Hypothalamus (tissue), 51 donors: ENCODE measurements at places on chromosomes 2 and 18.

DNA sequence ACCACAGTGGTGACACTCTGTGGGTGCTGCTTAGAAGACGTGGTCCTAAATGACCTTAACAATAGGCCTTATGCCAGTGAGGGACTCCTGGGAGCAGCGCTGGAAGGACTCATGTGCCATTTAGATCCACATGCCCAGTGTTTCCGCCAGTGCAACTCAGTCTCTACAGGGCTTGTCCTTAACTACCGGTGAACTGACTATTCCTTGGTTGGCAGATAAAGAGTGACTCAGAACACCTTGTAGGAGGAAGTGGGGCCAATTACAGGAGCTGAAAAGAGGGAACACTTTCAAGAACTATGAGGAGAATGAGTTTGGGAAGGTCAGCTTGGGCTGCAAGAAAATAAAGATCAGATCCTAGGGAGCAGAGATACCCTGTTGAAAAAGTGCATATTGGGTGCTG, 1.8 kb upstream of the CDK5R2 start:
- DNase-seq: no peak

- DNase-seq: no peak
Observed at GRCh38 chr18:37270038-37270665, 295.4 kb downstream of the CELF4 start.

DNA sequence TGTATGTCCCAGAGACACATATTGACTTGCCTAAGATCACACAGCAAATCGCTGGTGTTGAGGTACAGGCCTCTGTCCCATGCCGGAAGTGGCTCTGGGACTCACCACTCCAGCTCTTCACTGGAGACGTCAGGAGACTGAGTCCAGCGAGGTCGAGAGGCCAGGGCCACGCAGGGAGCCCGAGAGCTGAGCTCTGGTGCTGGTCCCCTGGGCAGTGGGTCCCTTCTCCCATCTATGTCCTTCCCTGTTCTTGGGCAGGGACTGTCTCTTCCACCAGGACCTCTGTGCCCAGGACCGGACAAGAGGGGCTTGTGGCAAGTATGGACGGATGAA, 62.4 kb upstream of the TWIST2 start:
- DNase-seq: no peak

GRCh38 chr2:153476816-153477635, 1.5 kb downstream of the RPRM start:
- DNase-seq: no peak

- DNase-seq: no peak
Observed at GRCh38 chr2:148430101-148430500, 214.4 kb upstream of the EPC2 start.

DNA sequence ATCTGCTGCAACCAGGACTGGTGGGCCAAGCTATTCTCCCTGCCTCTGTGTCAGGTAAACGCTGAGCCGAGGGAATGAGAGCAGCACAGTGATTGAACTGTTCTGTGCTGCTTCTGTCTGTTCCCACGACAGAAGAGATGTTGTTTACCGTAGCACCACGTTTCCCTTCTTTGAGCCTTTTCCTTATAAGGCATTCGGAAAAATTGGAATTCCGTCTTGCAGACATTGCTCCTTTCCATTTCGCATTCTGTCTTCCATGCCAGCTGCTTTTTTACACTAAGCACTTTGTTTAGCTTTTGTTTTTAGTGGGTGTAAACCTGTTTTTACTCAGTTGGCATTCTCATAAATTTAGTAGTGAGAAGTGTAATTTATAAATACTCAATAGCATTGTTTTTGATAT, 103.1 kb downstream of the ZNF236 start:
- no peak for DNase-seq

GRCh38 chr2:73112026-73112912, 479 bp downstream of the RAB11FIP5 start:
- no peak for DNase-seq

GRCh38 chr2:238863749-238864206, 15.9 kb downstream of the TWIST2 start:
- DNase-seq: no peak

- DNase-seq: no peak
Observed at GRCh38 chr2:47256416-47257087, 101.4 kb upstream of the STPG4 start.

DNA sequence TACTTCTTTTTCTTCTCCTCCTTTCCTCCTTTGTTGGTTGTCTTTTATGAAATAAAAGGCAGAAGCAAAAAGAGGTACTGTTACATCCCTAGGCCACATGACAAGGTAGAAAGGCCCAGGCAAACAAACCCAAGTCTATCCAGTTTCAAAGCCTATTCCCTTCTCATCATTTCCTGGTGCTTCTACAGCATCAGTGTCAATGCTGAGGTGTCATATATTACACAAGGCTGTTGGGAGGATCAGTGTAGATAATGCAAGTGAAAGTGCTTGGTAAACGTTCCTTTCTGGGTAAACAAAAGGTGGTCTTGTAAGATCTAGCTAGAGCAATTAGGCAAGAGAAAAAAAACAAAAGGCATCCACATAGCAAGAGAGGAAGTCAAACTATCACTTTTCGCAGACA, 64.9 kb downstream of the EVA1A start:
- DNase-seq: no peak

GRCh38 chr2:195768431-195768830, 111.4 kb downstream of the SLC39A10 start:
- no peak for DNase-seq

- no peak for DNase-seq
Observed at GRCh38 chr2:195903956-195904355, 164.7 kb downstream of the DNAH7 start.

- DNase-seq: no peak
Observed at GRCh38 chr18:5979971-5980457, 84.7 kb upstream of the TMEM200C start.

DNA sequence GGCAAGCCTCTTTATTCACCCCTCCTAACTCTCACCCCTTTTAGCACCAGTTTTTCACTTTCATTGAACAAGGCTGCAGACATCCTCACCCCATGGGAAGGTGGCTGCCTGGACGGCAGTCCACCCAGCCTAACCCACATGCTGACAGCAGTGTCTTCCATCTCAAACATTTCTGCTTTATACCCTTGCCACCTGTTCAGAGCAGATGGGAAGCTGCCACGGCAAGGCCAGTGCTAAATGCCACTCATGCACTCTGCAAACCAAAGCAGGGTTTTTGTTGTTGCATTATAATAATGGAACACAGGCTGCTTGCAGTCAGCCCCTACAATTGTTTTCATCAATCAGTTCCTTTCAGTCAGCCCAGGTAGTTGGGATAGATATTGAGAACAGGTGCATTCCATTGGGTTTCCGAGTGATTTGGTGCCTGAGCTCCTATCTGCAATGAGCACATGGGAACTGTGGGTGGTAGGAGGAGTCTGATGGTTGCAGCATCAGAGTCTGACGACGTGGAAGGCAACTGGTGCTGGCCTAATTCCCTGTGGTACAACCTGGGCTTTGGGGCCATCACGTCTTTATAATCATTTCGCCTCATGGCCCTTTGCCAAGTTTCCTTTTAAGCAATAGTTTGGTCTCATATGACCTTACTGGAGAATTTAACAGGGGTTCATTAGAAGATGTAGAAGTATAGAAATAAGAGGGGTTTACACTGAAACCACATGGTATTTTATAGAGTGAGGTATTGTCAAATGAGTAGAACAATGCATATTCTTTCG, 252.5 kb upstream of the SP5 start:
- DNase-seq: no peak
